NCI-H446 (cell line): ENCODE measurements at places on chromosomes 5 and 9.

- DNase-seq: no peak
Observed at GRCh38 chr9:130315446-130316226, 50.1 kb downstream of the HMCN2 start.

DNA sequence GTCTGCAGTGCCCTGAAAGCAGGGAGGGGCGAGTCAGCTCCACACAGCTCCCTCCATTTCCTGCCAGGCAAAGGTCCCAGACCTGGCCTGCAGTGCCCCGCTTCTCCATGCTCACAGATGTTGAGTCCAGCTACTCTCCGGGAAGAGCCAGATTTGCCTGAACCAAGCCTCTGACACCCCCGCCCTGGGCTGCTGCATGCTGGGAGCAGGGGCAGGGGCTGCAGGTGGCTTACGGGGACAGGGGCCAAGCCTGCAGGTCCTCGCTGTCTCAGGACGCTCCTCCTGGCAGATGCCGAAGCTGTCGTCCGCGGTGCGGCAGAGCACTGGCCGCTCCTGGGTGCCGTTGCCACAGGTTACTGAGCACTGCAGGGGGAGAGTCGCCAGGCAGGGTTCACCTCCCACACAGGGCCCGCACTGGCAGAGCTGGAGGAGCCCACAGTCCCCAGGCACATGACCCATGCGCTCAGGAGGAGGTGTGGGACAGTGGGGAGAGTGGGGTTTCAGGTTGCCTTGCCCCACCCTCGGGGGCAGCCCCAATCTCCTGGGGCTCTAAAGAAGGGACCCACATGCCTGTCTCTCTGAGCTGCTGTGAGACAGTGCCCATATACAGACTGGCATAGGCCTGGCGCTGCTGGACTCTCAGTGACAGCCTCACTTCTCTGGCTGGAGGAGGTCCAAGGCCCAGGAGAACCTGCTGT is 62.4 kb downstream of the ZNF354C start:
- DNase-seq: no peak

GRCh38 chr9:104774831-104775573 is 11.1 kb downstream of the NIPSNAP3B start:
- DNase-seq: no peak

DNA sequence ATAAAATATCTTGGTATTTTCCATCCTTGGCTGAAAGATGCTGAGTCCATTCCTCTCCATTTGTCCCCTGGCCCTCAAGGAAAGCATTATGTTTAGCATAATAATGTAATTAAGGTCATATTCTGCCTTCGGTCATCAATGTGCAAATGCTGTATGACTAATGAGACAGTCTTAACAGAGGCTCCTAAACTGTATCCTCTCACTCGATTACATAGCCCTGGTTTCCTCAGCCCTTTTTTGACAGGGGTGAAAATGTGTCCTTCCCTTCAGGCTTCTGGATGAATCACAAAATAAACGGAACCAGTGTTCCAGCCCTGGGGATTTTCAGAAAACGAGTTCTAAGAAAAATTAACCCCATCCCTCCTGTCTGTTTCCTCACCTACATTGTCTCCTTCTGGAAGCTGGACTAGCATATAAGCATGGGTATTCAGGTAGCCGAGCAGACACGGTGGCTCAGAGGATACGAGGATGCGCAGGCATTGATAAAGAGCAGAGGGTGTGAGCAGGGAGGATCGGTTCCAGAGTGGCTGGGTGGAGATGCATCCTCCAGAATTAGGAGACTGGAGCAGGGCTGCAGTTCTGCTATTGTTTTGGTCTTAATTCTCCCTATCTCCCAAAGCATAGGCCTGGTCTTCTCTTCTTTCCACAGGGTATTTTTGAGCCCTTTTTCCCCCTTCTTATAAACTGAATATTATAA is 742.9 kb downstream of the TLR4 start:
- DNase-seq: no peak

DNA sequence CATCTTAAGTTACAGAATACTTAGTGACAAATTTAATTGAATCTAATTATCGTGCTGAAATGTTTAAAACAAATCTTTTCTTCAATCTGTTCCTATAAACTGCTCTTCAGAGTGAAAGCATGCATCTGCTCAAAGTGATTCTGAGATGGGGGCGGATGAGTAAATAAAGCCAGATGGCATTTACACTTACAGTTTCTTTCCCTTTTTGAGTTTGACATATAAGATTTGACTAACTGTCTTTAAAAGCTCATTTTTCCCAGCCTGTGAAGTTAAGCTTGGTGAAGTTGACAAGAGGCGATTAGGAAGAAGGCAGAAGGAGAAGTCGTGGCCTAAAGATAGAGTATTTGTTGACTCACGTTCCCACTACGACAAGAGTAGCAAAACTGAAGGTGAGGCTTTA is 137.4 kb downstream of the LPAR1 start:
- no peak for DNase-seq

GRCh38 chr5:79236362-79236969 is 535 bp downstream of the JMY start:
- DNase-seq: peak; percentile 20

DNA sequence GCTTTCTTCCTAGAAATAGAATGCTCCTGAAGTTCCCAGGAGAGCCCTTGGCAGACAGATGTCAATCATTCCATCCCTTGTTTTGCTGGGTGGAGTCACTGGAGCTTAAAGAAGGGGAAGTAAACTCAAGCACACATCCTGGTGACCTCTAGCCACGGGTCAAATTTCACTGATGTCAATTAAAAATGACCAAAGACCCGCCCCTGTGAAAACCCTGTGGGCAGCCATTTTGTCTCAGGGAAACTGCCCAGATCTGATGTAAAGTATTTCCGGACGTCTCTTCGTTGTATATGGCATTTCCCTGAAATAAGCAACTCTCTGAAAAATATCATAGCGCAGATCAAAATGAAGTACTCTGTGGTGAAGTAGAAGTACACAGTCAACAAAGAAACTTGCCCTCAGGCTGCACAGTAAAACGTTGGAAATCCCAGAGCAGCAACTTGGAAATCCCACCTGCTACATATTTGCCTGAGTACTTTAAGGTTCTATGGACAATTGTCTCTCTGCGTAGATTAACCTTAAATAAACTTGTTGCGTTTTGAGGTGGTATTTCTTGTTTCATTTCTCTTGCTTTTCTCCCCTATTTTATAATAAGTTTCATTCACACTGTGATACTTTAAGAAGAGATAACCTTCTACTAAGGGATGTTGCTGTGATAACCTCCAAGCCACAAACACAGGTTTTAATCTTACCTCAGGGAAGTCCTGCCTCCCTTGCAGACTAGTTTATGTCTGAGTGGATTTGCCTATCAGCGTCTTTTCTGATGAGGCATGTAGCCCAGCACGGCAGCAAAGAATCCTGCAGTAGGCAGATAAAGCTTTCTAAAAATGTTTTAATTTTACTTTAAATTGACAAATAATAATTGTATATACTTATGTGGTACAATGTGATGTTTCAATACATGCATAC is 60.9 kb upstream of the PIP5K1B start:
- DNase-seq: no peak

GRCh38 chr9:4111233-4112008 is 188.4 kb downstream of the GLIS3 start:
- no peak for DNase-seq

DNA sequence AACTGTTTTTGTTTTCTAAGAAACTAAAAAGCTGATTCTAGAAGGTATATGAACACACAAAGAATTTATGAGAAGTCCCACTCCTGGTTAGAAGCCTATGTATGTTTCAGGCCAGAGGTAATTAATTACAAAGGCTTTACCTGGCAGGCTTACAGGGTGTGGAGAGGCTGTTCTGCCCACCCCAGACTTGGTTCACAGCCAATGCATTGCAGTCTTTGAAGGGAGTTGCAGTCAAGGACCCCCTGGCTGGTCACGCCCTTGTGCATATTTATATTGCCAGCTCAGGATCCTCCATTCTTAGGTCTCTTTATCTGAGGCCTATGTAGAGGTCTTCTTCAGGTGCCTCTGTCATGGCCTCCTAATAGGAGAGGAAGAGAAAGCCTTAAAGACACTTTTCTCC is 13.6 kb upstream of the PRSS3 start:
- DNase-seq: no peak

DNA sequence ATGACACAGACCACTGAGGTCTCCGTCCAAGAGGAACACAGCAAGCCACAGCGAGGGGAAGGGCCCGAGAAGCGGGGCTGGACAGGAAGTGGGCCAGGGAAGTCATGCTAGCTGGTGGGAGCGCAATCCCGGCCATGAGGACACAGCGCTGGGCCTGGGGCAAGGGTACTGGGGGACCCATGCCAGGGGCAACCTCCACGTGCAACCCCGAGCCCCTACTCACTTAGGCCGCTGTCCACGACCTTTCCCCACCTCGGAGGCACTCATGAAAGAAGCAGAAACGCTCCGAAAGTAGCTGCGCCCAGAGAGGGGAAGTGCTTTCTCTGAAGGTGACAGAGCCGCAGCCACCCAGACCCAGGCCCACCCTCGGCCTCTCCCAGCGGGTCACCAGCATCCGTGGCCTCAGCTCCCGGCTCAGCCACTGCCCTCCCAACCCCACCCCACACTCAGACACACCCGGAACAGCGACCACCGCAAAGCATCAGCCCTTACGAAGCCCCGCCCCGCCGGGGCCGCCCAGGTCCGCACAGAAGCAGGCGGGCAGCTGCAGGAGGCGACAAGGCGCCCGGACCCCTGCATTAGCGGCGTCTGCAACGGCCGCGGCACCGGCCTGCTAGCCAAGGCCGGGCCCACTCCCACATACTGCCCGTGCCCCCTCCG is 782 bp downstream of the BICD2 start:
- DNase-seq: no peak

- peak; percentile 87 for DNase-seq
Observed at GRCh38 chr5:36944607-36945225, 68.1 kb downstream of the NIPBL start.

GRCh38 chr9:133023117-133023890 is 7.5 kb upstream of the GTF3C5 start:
- DNase-seq: no peak

DNA sequence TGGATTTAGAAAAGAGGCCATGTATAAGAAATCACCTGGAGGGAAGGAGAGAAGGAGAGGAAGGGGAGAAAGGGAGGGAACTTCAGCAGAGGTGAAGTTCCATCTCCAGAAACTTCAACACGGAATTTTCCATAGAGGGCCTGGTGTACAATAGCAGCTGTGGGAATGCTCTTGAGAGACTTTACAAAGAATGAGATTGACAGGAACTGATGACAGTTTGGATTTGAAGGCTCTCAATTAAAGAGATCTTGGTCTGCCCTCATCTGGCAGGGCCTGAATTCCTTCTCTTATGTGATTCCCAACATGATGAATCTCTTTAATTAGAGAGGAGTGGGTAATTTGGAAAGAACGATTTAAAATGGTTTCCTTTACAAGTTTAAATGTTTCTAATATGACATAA is 143.5 kb downstream of the MLLT3 start:
- DNase-seq: peak; percentile 29

GRCh38 chr5:17860660-17861315 is 226.5 kb downstream of the TAF11L14 start:
- DNase-seq: no peak

DNA sequence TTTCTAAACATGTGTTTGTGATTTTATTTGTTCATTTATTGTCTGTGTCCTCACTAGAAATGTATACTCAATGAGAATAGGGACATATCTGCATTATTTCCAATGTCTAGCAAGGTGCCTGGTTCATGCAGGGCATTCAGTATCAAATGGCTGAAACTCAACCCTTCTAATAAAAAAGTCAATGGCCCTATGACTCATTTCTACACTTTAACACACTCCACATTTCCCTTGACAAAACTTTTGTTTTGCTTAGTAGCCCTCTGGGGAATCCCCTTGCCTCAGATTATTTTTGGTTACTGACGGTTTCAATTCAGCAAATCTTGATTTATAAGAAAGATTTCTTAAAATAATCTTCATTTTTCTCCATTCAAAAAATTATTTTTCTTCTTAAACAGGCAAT is 206.0 kb upstream of the DMRTA1 start:
- no peak for DNase-seq

DNA sequence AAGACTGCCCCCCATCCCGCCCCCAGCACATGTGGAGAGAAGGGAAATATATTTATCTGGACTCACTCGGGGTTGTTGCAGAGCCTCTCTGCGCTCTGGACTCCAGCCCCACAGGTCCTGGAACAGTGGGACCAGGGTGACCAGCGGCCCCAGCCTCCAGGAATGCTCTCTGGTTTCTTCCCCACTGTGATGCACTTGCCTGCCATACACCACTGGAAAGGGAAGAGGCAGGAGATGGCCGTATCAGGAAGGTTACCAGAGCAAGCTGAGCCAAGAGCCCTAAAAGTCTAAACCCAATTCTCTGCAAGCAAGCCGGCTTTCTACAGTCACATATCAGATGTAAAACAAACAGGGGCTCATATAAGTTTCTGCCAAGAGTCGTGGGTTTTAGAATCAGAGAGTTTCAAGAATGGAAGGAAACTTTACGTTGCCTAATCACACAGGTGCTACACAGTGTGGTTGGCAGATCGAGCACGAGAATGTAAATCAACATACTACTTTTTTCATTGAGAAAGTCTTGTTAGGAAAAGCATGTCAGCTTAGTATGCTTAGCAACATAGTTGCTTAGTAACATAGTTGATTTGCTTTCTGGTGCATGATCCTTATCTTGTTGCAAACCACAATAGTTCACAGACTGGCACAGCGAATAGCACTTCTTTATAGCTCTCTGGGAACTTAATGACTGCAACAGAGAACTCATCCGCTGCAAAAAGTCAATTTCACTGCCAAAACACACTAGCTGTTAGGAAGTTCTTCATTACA is 201.2 kb downstream of the TARS1 start:
- no peak for DNase-seq

- no peak for DNase-seq
Observed at GRCh38 chr5:171688696-171689495, 96.7 kb upstream of the SMIM23 start.
